ENCODE measurements at places on chromosomes 16 and 17.

DNA sequence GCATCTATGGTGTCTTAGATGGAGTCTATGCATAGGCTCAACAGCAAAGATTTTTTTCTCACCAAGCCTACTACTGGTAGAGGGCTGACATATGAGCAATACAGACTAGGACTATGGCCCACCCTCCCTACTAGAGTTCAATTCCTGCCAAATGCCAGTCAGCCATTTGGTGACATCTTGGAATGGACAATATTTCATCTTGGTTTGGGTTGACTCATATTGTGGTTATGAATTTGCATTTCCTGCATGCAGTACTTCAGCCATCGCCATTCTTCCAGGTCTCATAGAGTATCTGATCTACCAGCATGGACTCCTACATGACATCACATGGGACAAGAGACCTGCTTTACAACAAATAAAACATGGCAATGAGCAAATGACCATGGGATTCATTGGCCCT is 778.1 kb upstream of the SOX9 start:
- DNase-seq: no peak

DNA sequence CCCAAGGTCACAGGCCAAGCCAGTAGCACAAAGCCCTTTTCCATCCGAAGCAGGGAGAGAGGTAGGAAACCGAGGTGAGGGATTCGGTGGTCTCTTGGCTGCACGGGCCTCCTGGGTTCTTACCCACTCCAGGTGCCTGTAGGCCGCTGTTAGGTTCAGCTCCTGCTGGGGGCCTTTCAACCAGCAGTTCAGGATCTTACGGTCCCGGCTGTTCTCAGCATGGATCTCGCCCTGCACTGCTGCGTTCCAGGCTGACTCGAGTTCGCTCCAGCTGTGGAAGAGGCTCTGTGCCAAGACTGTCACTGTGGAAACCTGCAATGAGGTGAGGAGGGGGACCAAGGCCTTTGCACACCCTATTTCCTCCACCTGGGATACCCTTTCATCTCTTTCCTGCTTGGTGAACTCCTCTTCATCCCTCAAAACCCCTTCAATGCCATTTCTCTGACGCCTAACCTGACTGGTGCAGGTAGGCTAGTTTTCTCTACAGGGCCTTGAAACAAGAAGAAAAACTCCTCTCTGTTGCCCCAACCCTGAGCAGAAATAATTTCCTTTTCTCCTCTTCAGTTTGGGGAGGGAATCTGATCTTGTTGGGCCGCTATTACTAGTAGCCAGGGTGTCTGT is 103.6 kb downstream of the RMI2 start:
- no peak for DNase-seq

DNA sequence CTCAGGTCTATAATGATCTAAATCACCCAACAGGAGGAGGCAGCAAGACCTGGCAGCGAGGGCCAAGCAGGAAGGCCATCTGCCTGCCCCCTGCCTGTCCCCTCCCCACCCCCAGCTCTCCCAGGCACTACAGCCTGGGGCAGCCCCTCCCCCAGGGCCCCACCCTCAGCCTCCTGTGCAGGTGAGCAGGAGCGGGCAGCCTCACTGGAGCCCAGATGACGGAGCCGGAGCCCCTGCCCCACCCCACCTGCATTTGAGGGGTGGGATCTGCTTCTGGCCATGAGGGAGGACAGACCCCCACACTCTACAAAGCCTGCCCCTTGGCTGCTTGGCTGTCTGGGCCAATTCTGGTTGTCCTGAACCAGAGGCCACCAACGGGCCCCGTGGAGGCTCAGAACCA is 12.4 kb upstream of the BAHCC1 start:
- DNase-seq: no peak

DNA sequence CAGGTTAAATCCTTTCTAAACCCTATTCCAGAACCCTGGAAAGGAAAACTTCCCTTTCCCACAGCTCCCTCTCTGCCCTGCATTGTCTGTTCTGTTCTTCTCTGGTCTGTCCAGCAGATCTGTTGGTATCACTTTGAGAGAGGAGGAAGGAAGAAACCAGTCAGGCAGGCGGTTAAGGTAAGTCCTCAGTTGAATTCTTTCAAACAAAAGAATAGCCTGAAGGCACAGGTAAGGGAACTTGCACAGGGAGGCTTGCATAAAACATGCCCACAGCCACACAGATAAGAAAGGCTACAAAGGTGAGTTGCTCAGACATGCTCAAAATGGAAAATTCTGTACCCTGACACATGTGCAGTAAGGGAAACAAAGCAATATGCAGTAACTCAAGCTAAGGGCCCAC is 595.7 kb upstream of the CDH5 start:
- no peak for DNase-seq

- DNase-seq: no peak
Measured at GRCh38 chr16:67101311-67102082, 8.2 kb upstream of the PHAF1 start.

- DNase-seq: no peak
Measured at GRCh38 chr16:50126183-50126582, 26.9 kb upstream of the TENT4B start.

- no peak for DNase-seq
Measured at GRCh38 chr17:1110862-1111598, 68.8 kb downstream of the ABR start.

- DNase-seq: no peak
Measured at GRCh38 chr17:10758062-10758461, 28.2 kb upstream of the TMEM220 start.

DNA sequence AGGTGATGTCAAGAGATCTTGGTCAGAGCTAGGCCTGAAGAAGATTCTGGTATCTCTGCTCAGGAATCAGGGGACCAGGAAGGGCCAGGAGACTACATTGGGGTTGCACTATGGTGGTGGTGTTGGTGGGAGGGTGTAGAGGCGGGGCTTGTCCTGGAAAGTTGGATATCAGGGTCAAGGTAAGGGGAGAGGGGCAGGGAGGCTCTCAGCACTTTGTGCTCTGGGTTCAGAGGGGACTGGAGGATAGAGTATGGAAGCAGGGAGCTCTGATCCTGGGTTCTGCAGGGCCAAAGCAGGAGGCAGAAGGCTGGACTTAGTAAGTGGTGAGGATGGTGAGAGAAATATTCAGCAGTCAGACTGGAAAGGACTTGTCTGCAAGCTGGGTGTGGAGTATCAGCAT is 3.0 kb downstream of the NOL3 start:
- no peak for DNase-seq

DNA sequence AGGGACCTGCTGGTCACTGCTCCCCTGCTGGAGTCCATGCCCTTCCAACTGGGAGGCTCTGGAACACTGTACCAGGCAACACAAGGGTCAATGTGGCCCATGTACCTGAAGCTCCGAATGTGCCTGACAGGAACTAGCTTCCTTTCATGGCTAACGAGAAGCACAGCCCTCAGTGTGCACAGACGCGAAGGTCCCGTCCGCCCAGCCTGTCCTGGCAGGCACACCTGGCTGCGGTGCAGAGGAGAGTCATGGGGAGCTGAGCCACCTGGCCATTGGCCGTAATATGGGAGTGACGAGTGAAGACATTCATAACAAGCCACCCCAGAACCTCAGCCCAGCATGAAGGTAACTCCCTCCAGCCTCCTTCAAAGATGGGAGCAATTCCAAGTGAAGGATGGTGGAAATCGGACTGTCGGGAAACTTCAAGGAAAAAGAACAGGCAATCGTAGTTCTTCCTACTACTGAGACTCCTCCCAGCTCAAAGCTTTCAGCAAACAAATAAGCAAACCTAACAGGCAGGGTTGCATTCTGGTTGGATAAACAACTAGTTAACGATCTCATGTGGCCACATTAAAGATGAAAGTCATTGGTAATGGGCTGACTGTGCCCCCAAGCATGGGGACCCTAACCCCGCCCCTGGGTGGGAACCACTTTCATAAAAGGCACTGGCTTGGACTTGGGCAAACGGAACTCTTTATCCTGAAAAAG is 13.2 kb downstream of the TMEM11 start:
- DNase-seq: no peak

DNA sequence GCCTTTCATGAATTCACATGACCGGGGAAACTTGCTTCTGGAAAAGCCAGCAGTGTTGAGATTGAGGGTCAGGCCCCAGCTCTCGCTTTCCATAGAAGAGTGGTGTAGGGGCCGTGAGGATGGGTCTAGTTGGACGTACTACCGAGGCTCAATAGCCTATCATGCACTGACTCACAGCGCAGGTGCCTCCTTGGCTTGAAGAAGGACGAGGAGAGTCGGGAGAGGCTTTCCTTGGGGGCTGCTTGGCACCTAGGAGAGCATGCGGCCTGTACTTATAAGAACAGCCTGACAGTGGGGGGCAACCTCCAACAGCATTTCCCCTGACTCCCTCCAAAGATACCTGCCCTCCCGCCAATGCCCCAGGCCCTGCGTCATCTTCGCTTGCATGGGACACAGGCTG is 37.6 kb downstream of the WSCD1 start:
- no peak for DNase-seq

- no peak for DNase-seq
Measured at GRCh38 chr17:40348562-40349476, 15.7 kb downstream of the GJD3 start.

- DNase-seq: no peak
Measured at GRCh38 chr16:49023050-49023449, 258.6 kb downstream of the CBLN1 start.
